HT1080 (cell line): ENCODE measurements at places on chromosomes 6 and 20. TPM values are rescaled to one million over a fixed set of nuclear protein-coding genes. Genes with fewer than 3 reads are reported as not detected.

GRCh38 chr6:21392177-21392576 lies 201.4 kb upstream of the SOX4 start:
- DNase-seq = no peak

Gene MUC22
- total RNA-seq = not detected in 2 replicates

DNA sequence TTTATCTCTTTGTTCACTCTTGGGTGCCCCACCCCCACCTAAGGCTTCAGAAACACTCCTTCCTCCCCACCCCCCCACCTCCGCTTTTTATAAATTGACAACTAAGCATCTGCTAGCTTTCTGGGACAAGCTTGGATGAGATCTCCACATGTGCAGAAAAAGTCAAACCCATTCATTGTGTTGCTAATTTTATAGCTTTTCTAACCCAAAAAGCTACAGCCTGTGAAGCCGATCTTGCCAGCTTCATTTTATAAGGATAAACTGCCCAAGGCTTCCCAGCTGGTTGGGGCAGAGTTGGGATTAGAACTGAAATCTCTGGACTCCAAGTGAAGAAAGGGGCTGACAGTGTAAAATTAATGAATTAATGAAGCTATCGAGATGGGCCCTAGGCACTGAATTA lies 24.1 kb downstream of the BPIFB4 start:
- DNase-seq = no peak

GRCh38 chr20:12882832-12883506 lies 125.8 kb upstream of the SPTLC3 start:
- DNase-seq = peak; percentile 87

- no peak for DNase-seq
Observed at GRCh38 chr20:642398-643174, 10.4 kb downstream of the SRXN1 start.

Gene NCOA7
- 5.0 and 5.3 TPM in 2 replicates for total RNA-seq

GRCh38 chr20:34522969-34523871 lies 7.0 kb downstream of the DYNLRB1 start:
- DNase-seq = peak; percentile 71

DNA sequence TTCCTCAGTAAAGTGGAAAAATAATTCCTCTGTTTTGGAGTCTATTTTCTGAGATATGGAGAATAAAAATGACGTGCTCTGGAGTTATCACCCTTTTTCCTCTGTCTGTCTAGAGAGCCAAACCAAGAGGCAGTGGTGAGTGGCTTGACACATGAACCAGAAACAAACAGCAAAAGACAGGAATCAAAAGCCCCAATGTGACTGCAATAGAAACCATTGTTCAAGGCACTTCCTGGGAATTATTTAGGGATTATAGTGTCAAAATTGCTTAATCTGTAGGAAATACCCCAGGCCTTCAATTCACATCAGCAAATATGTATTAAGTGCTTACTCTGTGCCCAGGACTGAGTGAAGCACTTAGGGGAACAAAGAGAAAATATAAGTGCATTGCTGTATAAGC lies 560.4 kb upstream of the JAG1 start:
- DNase-seq = no peak

Gene PROKR2
- not detected in 2 replicates for total RNA-seq

Gene NKAIN2
- not detected in 2 replicates for total RNA-seq

GRCh38 chr6:9398071-9398766 lies 962.9 kb upstream of the SLC35B3 start:
- peak; percentile 10 for DNase-seq

- no peak for DNase-seq
Observed at GRCh38 chr20:36736451-36737182, 9.3 kb downstream of the NDRG3 start.

Gene REM1
- total RNA-seq = not detected in 2 replicates

Gene ABCC10
- 8.4 and 11.7 TPM in 2 replicates for total RNA-seq

Gene PRRT1
- total RNA-seq = 0.37 TPM in 1 of 2 replicates, not detected in the other

Gene NINL
- total RNA-seq = 0.07 TPM in 1 of 2 replicates, not detected in the other

Gene KIF3B
- 15.1 and 17.1 TPM in 2 replicates for total RNA-seq
